ENCODE measurements at places on chromosomes 1 and 21.
A peak's percentile ranks its signal among the peaks of the same experiment; 100 is the strongest.

DNA sequence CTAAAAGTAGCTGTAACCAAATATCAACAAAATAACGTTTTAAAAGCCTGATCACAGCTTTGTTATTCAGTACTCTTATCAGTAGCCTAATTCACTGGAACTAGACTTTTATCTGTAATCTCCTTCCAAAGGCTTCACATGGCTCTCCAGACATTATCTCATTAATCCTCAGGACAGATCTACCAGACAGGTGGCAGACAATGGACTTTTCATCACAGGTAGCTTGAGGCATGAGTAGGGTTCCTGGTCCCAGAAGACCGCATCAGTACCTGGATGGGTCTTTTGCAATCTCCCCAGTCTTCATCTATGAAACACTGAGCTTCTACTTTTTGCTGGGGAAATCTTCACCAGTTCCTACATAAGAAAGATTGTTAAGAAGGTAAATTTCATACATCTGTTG lies 132.2 kb upstream of the FOXD3 start:
- no peak for DNase-seq

DNA sequence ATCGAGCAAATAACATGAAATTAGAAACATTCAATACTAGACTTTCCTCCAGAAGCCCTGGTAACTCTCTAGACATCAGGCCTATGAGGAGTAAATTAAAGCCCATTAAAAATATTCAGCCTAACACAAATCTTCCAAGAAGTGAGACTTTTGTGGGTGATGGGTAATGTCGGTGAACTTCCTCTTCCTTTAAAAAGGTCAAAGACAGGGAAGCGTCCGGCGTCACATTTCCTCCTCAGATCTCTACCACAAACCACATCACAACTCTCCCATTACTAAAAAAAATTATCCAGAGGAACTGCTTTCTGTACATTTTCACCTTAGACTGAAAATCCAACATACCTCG lies 1.4 kb downstream of the EIF4G3 start:
- no peak for DNase-seq

- DNase-seq = no peak
Measured at GRCh38 chr1:155117610-155118009, 10.1 kb upstream of the EFNA1 start.

GRCh38 chr1:1355416-1355815 lies 2.9 kb downstream of the MXRA8 start:
- peak; percentile 26 for DNase-seq

- no peak for DNase-seq
Measured at GRCh38 chr1:232667094-232667777, 37.3 kb upstream of the SIPA1L2 start.

DNA sequence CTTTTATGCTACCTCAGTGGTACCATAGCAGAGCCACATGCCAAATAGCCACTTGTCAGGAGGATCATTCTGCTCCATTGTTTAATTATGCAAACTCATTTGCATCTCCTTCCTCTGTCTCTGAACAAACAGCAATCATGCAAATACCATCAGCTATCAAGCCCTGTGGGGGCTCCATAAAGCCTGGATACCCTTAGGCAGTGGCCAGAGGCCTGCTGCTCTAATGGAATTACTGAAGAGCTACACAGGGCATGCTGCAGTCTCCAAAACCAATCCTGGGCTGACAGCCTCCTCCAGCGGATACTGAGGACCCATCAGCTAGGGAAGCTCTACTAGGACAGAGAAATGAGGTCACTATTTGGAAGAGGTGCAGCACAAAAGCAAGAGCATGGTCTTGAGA lies 376.3 kb downstream of the KCNH1 start:
- DNase-seq = no peak

GRCh38 chr1:59718989-59719360 lies 95.8 kb upstream of the HOOK1 start:
- no peak for DNase-seq

GRCh38 chr1:51955797-51956527 lies 34.5 kb downstream of the RAB3B start:
- DNase-seq = peak; percentile 99

GRCh38 chr1:161913482-161914140 lies 110.1 kb downstream of the OLFML2B start:
- DNase-seq = no peak

- DNase-seq = no peak
Measured at GRCh38 chr1:202164271-202165037, 4.1 kb upstream of the PTPN7 start.

GRCh38 chr21:44271558-44272283 lies 10.0 kb upstream of the DNMT3L start:
- DNase-seq = no peak

DNA sequence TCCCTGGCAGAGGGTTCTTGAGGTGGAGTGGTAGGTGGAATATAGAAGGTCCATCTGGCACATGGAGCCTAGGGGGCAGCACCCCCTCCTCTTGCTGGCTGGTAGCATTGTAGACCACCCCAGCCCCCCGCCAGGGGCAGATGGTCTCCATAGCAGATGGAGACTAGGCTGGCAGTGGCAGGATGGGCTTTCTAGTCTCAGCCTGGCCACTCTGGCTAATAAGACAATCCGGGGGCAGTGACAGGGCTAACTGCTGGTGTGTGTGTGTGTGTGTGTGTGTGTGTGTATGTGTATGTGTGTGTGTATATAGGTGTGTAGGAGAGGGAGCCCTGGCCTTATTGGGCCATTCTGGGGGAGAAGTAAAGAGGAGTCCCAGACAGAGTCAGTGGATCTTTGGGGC lies 16.1 kb downstream of the UTP11 start:
- no peak for DNase-seq

DNA sequence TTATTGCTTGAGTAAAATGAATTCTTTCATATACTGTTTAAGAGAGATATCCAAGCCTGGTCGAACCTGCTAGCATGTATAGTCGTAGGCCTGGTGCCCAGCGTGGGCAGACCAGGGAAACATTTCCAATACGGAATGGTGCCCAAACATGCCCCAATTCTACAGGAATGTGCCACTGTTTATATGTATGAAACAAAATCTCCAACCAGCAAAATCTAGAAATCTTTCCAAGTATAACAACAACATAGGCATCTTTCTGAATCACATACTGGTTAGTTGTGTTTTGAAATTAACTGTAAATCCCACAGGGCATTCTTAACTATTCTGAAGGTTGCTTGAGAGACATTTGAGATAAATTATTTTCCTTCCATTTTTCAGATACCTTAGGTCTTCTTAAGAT lies 17.0 kb upstream of the ABCD3 start:
- no peak for DNase-seq

GRCh38 chr21:21210552-21210951 lies 212.3 kb downstream of the NCAM2 start:
- DNase-seq = no peak

DNA sequence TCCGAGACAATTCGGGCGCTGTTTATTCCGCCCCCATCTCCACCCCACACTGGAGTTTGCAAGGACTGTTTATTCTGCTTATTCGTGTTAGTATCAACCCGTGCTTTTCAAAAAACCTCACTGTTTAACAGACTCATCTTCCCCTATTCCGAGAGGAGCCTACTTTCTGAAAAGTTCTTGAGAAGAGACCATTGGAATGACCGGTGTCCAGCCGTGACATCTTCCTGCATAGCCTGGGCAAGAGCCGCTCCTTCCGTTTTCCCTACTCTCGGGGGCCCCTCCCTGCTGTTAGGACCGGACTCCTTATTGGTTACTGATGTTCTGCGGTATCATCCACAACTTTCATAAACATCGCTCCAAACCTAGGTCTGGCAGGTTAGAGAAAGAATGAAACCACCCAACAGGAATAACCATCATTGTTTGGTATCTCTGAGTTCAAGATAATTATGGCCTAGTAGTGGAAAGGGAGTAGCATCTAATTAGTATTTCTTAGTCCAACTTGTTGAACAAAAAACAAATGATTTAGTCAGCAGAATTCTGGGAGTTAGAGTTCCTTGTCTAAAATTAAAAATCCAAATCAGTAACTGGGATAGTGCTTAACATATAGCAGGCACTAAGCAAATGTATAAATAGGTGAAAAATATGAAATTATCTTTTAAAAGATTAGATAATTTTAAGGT lies 837 bp downstream of the STXBP3 start:
- peak; percentile 77 for DNase-seq

- DNase-seq = no peak
Measured at GRCh38 chr21:36218691-36219090, 62.1 kb downstream of the DOP1B start.

- DNase-seq = no peak
Measured at GRCh38 chr1:160954158-160955104, at the start of gene ITLN2. Gene ITLN2 (minus strand): TSS chr1:160954809. CDS start chr1:160954741, 68 bp downstream.

- DNase-seq = no peak
Measured at GRCh38 chr1:151311589-151312331, 15.5 kb downstream of the PI4KB start.

DNA sequence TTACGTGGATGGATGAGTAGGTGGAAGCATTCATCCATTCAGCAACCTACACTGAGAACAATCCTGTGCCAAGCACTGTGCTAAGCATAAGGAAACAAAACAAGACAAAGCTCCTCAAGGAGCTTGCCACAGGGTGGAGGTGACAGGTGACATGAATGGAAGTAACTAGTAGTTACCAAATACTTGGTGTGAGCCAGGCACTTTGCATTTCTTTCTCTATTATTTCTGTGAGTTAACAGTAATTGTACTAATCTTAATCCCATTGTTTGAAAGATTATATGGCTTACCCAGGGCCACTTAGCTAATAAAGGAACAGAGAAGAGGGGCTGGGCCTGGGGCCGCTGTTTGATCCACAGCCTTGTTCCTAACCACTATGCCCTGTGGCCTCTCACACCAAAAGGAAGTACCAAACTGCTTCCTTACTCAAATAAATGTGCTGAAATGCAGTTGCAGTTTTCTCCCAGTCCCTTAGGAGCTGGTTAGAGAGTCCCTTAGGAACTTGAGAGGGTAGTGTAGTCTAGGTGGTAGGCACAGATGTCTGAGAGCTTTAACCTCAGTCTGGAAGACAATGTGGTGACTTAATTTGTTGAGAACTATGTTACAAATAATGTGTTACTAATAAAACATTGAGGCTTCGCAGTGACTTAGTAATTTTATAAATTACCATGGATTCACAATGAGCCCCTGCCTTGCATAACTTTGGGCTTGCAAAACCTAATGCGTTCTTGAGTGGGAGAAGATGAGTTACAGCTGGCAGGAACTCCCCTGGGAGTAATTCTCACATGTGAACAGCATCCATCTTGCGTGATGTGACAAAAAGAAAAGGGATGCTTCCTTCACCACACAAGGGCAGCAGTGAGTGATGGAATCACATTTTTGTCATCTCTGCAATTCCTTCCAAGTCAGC lies 69.8 kb downstream of the MPZL1 start:
- DNase-seq = no peak

GRCh38 chr1:11691302-11691914 lies at the start of gene DRAXIN:
Gene DRAXIN (plus strand): TSS chr1:11691710. CDS start chr1:11706259, 14,549 bp downstream.
- peak; percentile 66 for DNase-seq

- no peak for DNase-seq
Measured at GRCh38 chr1:116764906-116765862, 11.0 kb downstream of the CD2 start.

GRCh38 chr1:232555494-232556210 lies 74.3 kb downstream of the SIPA1L2 start:
- DNase-seq = no peak

DNA sequence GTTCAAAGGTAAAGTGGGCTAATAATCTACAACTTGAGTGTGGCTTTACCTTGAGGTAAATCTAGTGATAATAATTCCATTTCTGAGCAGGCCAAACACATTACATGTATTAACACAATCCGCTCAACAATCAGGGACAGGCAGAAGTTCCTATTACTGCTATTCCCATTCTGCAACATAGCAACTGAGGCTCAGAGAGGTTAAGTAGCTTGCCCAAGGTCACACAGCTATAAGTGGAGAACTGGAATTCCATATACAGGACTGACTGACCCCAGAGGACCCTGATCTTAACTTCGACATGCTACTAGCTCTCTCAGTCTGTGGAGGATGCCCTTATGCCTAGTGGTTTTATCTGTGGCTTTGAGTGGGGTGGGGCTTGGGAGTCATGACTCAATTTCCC lies 110.1 kb downstream of the TRABD2B start:
- no peak for DNase-seq
